ENCODE measurements at places on chromosomes 7 and 10.

DNA sequence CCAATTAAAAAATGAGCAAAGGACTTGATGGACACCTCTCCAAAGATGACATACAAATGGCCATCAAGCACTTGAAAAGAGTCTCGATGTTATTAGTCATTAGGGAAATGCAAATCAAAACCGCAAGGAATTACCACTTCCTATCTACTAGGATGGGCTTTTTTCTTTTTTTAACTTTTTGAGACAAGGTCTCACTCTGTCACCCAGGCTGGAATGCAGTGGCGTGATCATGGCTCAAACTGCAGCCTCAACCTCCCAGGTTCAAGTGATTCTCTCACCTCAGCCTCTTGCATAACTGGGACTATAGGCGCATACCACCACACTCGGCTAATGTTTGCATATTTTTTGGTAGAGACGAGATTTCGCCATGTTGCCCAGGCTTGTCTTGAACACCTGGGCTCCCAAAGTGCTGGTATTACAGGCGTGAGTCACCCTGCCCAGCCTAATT lies 13.6 kb downstream of the NKX1-2 start:
- no peak for DNase-seq

DNA sequence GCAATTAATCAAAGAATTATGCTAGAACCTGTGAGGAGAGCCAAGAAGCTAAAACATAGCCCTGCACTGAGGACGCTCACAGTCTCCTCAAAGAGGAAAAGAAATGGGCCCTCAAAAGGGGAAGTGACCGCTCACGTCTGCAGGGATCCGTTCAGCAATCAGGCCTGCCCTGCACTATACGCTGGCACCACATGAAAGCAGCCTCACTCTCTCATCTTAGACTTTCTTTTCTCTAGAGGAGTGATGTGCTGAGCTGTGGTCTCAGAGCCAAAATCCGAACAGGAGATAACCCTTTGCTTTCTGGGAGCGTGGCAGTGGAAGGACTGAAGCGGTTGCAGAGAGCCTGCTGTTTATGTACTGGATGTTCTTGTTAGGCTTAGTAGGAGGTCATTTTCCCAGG lies 6.3 kb upstream of the IL2RA start:
- peak; percentile 33 for DNase-seq

GRCh38 chr10:110791541-110792073 lies 80.1 kb upstream of the PDCD4 start:
- no peak for DNase-seq

DNA sequence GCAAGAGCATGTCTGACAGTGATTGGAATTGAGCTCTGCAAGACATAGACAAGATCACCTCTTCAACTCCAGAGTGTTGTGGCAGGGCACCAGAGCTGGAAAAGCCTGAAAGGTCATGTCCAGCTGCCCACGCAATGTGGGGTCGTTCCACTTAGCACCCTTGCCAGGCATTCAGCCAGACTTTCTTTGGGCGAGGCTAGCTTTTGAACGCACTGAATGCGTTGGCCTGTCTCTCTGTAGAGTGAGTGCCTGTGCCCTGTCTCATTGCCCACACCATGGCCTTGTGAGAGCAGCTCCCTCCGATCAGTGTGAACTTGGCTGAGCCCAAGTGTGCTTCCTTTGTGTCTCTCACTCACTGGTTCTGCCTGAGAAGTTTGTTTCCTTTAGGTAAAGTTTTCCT lies 23.3 kb downstream of the UBTD1 start:
- DNase-seq = no peak

- DNase-seq = peak; percentile 66
Measured at GRCh38 chr7:75966190-75966961, 28.0 kb downstream of the TMEM120A start.

DNA sequence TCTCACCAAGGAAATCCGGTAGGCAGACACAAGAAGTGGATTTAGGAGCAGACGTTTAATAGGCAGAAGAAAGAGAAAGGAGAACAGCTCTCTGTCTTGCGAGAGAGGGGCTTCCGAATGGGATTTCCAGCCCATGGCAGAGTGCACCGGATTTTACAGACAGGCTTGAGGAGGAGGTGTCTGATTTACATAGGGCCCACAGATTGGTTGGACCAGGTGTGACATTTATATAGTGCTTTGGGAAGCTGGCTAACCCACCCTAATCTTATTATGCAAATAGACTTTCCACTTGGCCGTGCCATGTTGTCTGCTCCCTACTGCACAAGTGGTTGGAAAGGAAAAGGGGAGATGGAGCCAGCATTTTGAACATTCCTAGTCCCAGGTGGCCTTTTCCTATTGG lies 57.8 kb downstream of the ANKMY2 start:
- no peak for DNase-seq

- no peak for DNase-seq
Measured at GRCh38 chr7:93231259-93231658, 907 bp upstream of the VPS50 start.

DNA sequence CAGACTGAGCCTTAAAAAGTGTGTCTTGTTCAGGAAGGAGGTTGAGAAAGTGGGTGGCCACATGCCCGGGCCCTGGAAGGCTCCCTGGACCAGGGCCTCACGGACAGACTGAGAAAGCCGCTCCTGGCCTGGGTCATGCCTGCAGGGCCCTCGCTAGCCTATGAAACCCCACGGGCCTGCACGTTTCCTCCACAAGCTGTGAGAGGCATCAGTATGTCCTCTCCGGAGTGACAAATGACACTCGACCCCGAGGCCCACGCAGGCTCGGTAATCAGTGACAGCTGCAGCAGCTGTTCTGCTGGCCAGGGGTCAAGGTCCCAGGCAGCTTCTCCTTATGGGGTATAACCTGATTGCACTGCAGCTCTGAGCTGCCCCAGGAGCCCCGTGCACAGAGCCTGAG lies 47.6 kb downstream of the ASB13 start:
- DNase-seq = peak; percentile 63

DNA sequence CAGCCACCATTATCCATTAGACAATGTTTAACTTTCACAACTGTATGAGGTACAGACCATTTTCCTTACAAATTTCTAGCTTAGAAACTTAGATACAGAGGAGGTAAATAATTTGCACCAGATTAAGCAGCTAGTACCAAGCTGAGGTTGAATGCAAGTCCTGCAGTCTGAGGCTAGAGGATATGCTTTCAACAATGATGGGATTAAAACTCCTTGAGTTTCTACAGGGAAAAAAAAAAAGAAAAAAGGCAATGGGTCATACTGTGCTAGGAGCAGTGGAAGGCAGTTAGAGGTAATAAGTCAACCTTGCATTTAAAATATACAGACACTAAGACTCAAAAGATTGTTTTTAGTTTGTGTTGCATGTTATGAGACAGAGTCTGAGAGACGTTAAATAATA lies 86.5 kb downstream of the SEMA3A start:
- DNase-seq = no peak

- DNase-seq = no peak
Measured at GRCh38 chr10:17548162-17548561, 69.0 kb downstream of the HACD1 start.

GRCh38 chr7:155189590-155189989 lies 108.1 kb upstream of the INSIG1 start:
- DNase-seq = no peak

DNA sequence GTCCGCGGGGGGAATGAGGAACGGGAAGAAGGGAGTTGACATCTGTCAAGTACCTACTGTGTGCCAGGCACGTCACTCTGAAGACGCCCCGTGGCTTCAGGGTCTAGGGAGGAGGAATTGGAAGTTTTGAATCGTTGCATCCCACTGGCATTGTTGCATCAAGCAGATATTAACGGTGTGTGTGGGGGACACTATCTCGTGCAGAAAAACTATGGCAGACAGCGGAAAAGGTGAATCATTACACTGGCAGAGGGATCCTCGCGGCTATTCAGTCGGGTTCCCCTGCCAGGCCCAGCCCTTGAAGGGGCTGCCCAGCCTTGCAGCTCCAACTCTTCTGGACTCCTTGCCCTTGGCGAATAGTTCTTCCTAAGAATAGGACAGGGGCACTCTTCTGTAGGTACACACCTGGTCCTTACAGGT lies 1.0 kb upstream of the KIAA1549 start:
- no peak for DNase-seq

DNA sequence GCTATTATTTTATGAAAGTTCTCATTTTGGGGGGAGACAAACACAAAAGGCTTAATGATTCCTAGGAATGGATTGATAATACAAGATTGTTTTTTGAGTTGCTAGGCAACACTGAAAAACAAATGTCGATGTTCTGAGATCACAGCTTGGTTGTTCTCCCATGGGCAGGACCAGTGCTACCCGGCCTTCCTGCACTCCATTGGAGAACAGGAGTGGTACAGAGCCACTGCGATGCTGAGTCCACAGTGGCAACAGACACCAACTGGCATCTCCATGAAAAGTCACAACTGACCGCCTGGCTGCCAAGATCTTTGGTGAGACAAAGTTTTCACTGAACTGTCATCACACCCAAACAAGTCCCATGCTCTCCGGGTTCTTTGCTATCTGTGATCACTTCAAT lies 68.9 kb upstream of the NMT2 start:
- no peak for DNase-seq

DNA sequence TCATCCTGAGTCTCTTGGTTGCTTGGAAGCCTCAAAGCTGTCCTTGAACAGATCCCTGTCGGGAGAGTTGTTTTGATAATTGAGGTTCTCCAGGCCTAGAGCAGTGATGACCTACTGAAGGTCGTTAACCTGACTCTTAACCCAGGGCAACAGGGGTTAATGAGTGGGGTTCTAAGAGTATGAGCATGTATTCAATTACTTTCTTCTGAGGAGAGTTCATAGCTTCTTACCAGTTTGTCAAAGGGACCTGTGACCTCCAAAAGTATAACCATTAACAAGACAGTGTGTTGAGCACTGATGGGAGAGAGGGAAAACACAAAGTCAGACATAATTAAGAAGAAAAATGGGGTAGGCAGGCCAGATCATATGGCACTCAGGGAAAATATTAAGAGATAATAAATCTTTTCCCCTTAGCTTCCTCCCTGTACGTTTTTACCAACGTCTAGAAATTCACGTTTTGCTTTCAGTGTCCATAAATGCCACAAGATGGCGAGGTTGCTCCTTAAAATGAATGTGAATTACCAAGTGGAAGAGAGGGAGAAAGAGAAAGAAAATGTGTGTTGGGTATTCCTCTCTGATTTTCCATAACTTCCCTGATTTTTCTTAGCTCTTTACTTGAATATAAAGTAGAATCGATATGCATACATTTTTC lies 97.6 kb downstream of the SUGCT start:
- DNase-seq = no peak

DNA sequence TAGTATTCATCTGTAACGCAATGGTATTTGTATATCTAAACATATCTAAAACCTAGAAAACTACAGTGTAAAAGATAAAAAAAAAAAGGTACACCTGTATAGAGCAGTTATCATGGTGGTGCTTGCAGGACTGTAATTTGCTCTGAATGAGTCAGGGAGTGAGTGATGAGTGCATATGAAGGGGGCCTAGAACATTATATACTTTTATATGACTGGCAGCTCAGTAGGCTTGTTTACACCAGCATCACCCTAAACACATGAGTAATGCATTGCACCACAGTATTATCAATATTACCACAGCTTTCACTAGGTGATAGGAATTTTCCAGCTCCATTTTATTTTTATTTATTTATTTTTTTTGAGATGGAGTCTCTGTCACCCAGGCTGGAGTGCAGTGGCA lies 40.8 kb downstream of the TRIM24 start:
- no peak for DNase-seq

DNA sequence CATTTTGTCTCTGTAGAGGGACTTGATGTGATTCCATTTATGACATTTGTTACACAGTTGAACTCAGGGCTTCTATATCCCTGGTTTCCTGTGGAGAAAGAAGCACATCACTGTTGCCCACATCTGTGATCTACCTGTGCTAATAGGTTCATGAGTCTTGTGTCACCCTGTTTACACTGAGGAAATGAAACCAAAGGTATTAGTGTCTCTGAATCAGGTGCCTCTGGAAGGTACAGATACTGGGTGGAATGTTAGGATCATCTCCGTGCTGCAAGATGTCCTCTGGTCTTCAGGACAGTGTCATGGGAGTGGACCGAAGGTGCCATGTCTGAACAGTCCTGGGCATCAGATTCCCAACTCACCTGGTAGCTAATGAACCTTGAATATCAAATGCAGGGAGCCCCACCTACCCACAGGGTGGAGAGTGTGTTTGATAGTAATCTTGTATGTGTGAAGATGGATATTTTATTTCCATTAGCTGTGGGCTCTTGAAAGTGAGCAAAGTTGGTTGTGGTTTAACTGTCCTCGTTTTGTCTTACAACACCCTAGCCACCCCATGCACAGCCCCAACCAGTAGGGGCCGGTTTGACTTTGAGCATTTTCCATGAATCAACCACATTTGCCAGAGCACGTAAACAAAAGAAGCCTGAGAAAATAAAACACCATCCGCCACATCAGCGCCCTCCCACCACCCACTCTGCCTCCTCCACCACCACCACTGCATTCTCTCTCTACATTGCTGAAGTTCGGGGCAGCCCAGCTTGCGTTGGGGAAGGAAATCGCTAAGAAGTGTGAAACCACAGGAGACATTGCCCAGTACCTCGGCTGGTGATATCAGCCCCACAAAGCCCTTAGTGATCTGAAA lies 40.7 kb downstream of the TARP start:
- no peak for DNase-seq

GRCh38 chr7:151813445-151813844 lies 63.5 kb downstream of the PRKAG2 start:
- peak; percentile 3 for DNase-seq

GRCh38 chr10:8032558-8032957 lies 21.9 kb upstream of the GATA3 start:
- no peak for DNase-seq

DNA sequence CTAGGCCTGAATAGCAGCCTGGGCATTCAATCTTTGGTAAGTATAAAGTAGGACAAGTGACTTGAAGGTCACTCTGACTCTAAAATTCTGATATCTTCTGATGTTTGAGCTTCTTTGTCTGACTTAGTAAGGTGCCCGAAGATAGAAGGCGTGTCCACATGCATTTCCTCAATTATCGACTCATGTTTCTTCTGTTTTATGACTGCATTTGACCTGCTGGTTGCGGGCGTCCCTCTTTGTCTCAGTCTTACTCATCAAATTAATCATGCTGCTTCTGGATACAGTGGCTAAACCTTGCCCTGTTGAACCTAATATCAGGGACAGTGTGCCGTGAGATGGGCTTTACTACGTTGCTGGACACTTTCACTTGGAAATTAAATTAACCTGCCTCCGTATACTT lies 534.1 kb downstream of the SDK1 start:
- DNase-seq = no peak

DNA sequence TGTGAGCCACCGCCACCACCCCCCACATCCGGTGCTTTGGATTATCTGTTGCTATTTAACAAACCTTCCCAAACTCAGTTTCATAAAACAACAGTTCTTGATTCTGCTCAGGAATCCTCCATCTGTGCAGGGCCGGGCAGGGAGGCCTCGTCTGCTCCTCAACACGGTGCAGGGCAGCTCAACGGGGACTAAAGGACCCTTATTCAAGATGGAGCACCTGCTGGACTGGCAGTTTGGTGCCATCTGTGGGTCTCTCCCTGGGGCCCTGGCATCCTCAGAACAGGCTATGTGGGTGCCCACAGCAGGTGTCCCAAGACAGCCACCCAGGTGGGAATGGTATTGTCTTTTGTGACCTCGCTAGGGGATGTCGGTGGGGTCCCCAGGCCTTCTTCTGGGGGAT lies 31.0 kb upstream of the ELFN1 start:
- peak; percentile 7 for DNase-seq
